ENCODE measurements at places on chromosomes 16 and 17. TPM values are rescaled to one million over a fixed set of nuclear protein-coding genes. Genes with fewer than 3 reads are reported as not detected.

GRCh38 chr16:66935314-66936011, at the start of gene CES2:
Gene CES2 (plus strand): TSS chr16:66935516. CDS start chr16:66935636, 120 bp downstream.
- DNase-seq, result no peak

CCL4L2 gene
- total RNA-seq, result 0.39 TPM

LRRC37A gene
- 0.33 TPM for total RNA-seq

TLCD2 gene
- 1.1 TPM for total RNA-seq

Measured in right atrium auricular region (tissue), 2 donors.